Left forelimb (tissue), 1 donor: ENCODE measurements at places on chromosomes 6 and 20.

DNA sequence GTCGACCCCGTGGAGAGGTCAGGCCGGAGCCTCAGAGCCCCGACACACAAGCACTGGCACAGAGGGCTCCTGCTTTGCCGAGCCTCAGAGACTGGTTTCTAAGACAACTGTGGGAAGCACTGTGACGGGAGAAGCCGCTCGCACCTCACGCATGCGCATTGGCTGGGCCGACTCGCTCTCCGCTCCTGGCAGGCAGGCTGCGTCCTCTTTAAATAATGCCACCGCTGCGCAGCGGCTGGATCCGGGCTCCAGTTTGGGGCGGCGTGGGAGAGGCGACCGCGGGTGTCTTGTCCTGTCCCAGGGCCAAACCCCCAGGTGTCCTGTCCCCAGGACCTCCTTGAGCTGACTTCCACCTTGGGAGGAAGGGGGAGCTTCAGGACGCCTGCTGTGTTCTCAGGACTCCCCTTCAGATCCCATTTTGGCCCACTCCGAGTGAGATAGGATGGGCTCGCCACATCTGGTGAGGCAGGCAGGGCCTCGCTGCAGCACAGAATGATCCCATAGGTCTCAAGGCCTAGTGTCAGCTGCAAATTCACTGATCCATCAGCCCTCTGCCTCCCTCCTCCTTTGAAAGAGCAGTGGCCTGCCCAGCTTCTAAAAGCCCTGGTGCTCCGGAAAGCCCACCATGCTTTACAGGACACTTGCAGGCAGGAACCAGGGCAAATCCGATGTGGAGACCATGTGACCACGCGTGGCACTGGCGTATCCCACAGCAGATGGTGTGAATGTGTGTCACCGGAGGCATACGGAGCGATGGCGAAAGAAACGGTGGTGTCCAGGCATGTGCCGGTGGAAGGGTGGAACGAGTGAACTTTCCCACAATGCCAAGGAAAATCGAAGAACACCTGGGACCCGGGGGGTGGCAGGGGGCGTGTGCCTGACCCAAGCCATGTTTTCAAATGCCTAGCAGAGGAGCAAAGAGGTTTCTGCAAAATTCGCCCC, 169.3 kb upstream of the ZNF337 start:
- peak; percentile 79 for DNase-seq

DNA sequence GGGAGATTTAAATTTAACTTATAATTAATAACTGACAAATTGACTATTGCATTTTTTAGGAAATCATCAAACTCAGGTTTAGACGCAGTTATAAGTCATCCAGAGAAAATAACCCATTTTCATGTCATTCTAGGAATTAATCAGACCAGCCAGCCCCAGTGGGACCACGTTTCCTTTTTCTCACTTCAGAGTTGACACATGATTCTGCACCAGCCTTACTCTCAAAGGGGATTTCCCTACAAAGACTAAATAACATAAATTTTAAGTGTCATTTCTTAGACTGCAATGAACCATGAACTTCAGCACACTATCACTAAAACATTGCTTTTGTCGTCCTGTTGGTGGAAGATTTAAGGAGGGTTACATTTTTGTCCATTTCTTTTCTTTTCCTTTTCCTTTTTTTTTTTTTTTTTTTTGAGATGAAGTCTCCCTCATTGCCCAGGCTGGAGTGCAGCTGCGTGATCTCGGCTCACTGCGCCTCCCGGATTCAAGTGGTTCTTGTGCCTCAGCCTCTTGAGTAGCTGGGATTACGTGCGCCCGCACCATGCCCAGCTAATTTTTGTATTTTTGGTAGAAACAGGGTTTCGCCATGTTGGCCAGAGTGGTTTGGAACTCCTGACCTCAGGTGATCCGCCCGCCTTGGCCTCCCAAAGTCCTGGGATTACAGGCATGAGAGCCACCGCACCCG, 3.6 kb downstream of the IPCEF1 start:
- no peak for DNase-seq

DNA sequence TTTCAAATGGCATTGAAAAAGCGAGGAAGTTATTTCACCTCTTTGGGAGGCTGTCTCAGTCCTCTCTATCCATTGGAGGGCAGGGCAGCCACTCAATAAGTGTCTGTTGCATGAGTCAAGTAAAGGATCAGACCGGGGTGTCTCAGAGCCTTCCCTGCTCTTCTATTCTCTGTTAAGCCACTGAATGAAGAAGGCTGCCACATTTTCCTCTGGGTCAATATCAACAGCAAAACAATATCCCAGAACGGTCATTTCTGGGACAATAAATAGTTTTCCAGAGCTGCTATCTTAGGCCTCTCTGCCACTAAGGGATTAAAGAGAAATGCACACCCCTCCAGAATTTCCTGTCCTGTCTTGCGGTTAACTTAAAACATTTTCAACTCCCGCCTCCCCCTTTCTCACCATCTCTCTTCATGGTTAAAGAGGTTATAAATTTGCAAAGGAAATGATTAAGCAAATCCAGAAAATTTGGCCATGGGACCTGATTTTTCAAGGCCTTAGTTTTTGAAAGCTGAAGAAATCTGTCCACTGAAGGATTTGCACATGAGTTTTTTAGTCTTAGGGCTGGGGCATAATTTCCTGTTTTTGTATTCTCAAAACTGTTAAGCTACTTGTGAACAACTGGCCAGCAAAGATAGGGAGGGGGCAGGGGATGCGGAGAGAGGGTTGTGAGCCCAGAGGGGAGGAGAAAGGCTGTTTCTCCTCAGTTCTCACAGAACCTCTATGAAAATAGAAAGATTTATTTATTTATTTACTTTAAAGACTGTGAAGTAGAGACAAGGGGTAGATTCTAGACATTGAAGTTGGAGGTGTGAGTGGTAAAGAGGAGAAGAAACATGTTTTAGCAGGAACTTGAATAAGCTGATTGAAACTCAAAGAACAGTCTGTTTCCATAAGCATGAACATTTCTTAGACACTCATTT, 135.7 kb downstream of the BCAS1 start:
- no peak for DNase-seq

DNA sequence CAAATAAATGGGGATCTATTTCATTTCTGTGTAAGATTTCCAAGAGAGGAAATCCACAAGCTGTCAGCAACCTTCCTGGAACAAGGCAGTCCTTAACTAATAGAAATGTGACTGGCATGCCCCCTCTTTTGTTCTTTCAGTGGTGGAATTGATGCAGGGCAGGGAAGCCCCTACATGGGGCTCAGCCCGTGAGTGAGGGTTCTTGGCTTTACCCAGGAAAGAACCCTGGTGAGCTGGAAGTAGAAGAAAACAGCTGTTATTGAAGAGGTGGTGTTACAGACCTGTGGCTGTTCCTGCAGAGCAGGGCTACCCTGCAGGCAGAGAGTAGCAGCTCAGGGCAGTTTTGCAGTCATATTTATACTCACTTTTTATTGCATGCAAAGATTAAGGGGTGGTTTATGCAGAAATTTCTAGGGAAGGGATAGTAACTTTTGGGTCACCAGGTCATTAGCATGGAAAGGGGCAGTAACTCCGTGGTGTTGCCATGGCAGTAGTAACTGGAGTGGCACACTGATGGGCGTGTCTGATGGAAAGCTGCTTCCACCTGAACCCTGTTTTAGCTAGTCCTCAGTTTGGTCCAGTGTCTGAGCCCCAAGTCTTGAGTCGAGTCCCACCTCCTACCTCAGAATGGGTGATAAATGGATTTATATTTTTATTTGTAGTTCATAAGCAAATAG, 88.7 kb upstream of the SCP2D1 start:
- no peak for DNase-seq

DNA sequence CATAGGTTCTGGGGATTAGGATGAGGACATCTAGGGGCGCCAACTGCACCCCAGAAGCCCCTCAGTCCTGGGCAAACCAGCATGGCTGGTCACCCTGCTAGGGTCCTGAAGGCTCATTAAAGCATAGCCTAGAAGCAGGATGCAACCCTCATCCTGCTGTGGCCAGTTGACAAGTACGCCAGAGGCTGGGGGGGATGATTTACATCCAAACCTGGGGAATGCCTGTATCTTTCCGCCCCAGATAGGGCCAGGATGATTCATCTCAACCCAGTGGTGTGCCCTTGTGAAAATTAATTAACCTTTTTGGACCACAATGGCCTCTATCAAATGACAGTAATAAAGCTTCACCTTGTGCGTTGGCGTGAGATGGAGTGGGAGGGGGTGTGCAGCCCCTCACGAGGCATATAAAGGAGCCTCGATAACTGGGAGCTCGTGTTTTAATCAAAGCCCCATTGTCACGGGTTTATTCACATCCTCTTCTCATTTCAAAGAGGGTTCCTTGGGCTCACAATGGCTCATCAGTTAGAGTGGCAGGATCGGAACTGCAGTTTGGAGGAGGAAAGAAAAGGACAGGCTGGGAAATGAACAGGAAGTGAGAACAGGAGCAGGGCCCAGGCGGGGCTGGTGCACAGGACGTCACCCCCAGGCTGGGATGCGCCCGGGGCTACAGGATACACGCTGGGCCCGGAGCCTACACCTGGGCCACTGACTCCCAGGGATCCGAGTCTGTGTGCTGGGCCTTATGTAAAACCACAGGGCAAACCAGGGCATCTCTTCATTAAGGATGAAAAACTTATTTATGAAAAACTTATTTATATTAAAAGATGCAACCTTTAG, 121.8 kb upstream of the PHACTR3 start:
- peak; percentile 18 for DNase-seq

DNA sequence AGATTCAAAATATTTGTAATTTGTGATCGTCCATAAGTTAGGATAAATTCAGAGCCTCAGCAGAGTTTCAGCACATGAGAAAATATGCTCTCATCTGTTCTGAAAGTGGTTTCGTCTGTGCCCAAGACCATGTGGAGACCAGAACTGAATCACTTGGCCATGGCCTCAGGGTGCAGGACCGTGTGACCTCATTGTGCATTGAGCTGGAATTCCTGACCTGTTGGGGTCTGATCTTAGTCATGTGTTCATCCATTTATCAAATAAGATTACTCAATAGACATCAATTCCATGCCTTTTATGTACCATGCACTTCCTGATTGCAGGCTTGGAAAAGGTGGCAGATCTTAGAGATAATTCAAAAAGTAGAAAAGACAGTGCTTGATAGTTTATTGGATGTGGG, 680.5 kb downstream of the QKI start:
- no peak for DNase-seq
